ENCODE measurements at places on chromosomes 1 and 21. TPM values are rescaled to one million over a fixed set of nuclear protein-coding genes. Genes with fewer than 3 reads are reported as not detected.

The CR1L gene
- 0.49 TPM for polyA plus RNA-seq

The HMCN1 gene
- not detected for polyA plus RNA-seq

The KANK4 gene
- not detected for polyA plus RNA-seq

The UCK2 gene
- polyA plus RNA-seq: 15.4 TPM

The HMGCS2 gene
- not detected for polyA plus RNA-seq

The UMODL1 gene
- not detected for polyA plus RNA-seq

The KIF21B gene
- 0.30 TPM for polyA plus RNA-seq

The TSPAN2 gene
- polyA plus RNA-seq: 3.5 TPM

The FAM167B gene
- polyA plus RNA-seq: not detected

The RAB42 gene
- 0.14 TPM for polyA plus RNA-seq

The SPOCD1 gene
- polyA plus RNA-seq: not detected

The CFHR3 gene
- not detected for polyA plus RNA-seq

The SAMD11 gene
- polyA plus RNA-seq: not detected

The OR6K6 gene
- polyA plus RNA-seq: not detected

The AIRE gene
- polyA plus RNA-seq: not detected

The CELA2B gene
- polyA plus RNA-seq: not detected

The VCAM1 gene
- polyA plus RNA-seq: not detected

The LELP1 gene
- polyA plus RNA-seq: not detected

The LIN28A gene
- not detected for polyA plus RNA-seq

The PCP4 gene
- polyA plus RNA-seq: not detected

The SH2D1B gene
- 0.88 TPM for polyA plus RNA-seq

The NPHS2 gene
- not detected for polyA plus RNA-seq

The S100A3 gene
- not detected for polyA plus RNA-seq

The DDR2 gene
- not detected for polyA plus RNA-seq

The SMPDL3B gene
- not detected for polyA plus RNA-seq

The STYXL2 gene
- polyA plus RNA-seq: not detected

The AADACL4 gene
- polyA plus RNA-seq: not detected

The TGFB2 gene
- 0.01 TPM for polyA plus RNA-seq

The KCNJ10 gene
- not detected for polyA plus RNA-seq

The TPTE gene
- polyA plus RNA-seq: not detected

The KCND3 gene
- polyA plus RNA-seq: not detected

The ABCD3 gene
- 24.9 TPM for polyA plus RNA-seq

The LHX8 gene
- polyA plus RNA-seq: not detected

The CIART gene
- polyA plus RNA-seq: not detected

The IQGAP3 gene
- polyA plus RNA-seq: 0.24 TPM

The KDM1A gene
- 30.2 TPM for polyA plus RNA-seq

The CASQ2 gene
- polyA plus RNA-seq: not detected

The ECM1 gene
- not detected for polyA plus RNA-seq

The WNT9A gene
- polyA plus RNA-seq: not detected

The CCDC181 gene
- polyA plus RNA-seq: not detected

The PDC gene
- polyA plus RNA-seq: not detected

The FTCD gene
- polyA plus RNA-seq: not detected

The EXTL1 gene
- polyA plus RNA-seq: not detected

The SLAMF1 gene
- polyA plus RNA-seq: 0.65 TPM

The DESI2 gene
- polyA plus RNA-seq: 12.0 TPM

The OR2L13 gene
- not detected for polyA plus RNA-seq

The PIGR gene
- polyA plus RNA-seq: 0.01 TPM

The RGS8 gene
- polyA plus RNA-seq: not detected

The MAPKAPK2 gene
- polyA plus RNA-seq: 2.2 TPM

The GABPA gene
- 2.6 TPM for polyA plus RNA-seq

The URB2 gene
- 0.79 TPM for polyA plus RNA-seq

The CCDC27 gene
- polyA plus RNA-seq: not detected

The SLC37A1 gene
- 15.7 TPM for polyA plus RNA-seq

The CFAP45 gene
- 0.33 TPM for polyA plus RNA-seq

The CFHR2 gene
- not detected for polyA plus RNA-seq

The CFHR5 gene
- not detected for polyA plus RNA-seq

The PPT1 gene
- 116 TPM for polyA plus RNA-seq

Measured in CD14-positive monocyte (primary cell).